GOT3 (cell line): ENCODE measurements at places on chromosomes 16 and 17.
A peak's percentile ranks its signal among the peaks of the same experiment; 100 is the strongest.

DNA sequence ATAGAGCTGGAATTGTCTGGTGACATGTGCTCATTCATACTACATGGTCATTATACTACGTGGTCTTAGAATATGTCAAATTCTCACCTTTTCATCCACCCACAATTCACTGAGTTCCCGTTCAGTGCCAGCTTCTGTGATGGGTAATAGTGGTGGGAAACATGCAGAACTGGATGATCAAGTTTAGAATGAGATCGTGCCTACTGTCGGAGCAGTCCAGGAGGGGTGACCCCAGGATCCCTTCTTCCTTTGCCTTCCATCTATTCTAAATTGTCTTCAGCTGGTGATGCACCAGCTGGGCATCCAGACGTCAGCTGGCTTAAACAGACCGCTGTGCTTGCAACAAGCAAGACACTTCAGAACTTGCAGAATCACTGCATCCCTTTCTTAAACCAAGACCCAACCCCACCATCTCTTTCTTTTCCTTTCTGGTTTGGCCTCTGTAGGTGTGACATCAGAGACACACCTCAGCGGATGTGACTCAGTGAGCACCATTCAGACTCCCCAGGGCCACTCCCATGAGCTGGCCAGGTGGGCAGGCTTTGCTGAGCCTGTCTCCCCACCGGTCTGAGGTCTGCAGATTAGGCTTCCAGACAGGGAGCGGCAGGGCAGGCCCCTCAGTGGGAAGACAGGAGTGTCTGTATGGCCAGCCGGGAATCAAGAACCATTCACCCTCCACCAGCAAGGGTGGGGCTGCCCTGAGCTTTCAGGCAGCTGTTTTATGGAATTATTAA is 18.1 kb downstream of the C17orf100 start:
- no peak for DNase-seq

DNA sequence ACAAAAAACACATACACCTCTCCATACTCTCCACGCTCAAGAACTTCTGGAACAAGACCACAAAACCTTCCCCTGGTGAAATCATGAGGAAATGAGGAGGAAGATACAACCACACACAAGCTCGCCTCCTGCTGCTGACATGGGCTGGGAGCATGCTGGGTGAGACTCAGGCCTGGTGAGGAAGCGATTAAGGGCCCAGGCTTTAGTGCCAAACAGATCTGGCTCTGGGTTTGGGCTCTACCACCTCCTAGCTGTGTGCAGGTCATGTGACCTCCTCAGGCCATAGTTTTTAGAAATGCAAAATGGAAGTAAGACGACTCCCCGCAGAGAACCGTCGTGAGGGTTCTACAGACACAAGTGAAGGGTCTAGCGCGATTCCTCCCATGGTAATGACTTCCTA is 41.3 kb downstream of the VAC14 start:
- no peak for DNase-seq

GRCh38 chr17:50668025-50668837 is 33.5 kb downstream of the ABCC3 start:
- DNase-seq: no peak

- DNase-seq: no peak
Observed at GRCh38 chr17:57715981-57716380, 29.1 kb downstream of the CCDC182 start.

GRCh38 chr17:70307430-70308225 is 138.3 kb downstream of the KCNJ2 start:
- DNase-seq: peak; percentile 12

DNA sequence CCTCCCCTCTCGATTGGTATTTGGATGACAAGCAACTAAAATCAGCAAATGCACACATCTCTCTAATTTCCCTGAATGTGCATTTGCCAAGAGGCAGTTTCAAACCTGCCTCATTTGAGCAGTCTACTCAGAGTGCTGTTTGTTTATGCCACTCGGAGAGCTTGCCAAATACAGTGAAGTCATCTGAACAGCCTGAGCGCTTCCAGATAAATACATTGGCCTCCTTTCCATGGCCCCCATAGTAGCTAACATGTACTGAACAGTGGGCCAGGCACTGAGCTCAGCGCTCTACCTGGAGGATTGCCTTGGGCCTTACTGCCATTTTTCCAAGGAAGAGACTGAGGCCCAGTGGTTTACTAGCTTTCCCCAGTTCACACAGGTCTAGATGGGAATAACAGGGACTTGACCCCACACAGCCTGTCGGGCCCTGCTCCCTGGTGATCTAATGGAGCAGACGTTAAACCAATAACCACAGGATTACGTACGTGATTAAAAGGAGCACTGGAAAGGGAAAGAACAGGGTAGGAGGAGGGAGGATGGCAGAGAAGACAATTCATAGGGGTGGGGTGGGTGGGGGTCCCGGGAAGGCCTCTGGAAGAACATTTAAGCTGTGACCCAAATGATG is 18.7 kb upstream of the ANKRD40CL start:
- no peak for DNase-seq

DNA sequence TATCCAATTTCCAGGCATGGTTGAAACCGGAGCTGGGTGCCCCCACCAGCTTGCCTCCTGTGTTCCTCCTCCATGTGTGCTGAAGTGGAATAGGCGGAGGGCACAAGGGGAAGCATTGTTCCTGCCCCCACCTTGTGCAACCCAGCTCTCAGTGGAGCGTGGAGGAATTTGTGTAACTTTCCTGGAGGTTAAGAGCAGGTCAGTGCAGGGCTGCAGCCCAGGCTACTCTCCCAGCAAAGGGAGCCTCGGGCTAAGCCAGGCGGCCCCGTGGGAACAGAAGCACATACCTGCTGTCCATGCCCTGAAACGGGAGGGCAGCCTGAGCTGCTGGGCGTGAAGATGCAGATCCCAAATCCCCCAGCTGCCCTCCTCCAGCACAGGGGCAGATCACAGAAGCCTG is 158.8 kb upstream of the LHX1 start:
- no peak for DNase-seq

GRCh38 chr16:67544329-67544841 is 15.8 kb downstream of the RIPOR1 start:
- DNase-seq: no peak

DNA sequence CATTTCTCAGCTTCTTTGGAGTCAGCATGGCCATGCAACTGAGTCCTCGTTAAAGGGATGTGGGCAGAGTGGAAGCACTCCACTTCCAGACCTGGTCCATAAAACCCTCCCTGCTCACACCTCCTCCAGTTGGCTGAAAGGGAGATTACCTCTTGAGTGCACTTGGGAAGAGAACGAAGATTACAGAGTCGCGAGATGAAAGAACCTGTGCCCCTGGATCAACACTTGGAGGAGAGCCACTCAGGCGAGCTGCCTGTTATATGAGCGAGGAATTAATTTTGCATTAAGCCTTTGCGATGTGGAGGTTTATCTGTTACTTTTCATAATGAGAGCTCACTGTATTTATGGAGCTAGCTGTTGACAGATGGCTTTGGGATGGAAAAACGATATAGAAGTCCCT is 147.9 kb downstream of the MAF start:
- DNase-seq: no peak

DNA sequence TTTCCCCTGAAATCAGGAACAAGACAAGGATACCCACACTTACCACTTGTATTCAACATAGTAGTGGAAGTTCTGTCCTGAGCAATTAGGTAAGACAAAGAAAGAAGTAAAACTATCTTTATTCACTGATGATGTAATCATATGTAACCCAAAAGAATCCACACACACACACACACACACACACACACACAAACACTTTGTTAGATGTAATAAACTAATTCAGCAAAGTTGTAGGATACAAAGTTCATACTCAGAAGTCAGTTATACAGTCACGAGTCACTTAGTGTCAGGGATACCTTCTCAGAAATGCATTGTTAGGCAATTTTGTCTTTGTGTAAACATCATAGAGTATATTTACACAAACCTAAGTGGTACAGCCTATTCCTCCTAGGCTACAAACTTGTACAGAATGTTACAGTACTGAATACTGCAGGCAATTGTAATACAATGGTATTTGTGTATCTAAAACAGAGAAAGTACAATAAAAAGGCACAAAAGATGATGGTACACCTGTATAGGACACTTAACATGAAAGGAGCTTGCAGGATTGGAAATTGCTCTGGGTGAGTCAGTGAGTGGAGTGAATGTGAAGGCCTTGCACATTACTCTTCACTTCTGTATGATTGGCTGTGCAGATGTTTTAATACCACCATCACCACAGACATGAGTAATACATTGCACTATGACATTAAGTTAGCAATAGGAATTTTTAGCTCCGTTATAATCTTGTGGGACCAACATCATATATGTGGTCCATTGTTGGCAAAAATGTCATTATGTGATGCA is 370.1 kb downstream of the ZFHX3 start:
- no peak for DNase-seq
